ENCODE measurements at places on chromosomes 1 and 21. TPM values are rescaled to one million over a fixed set of nuclear protein-coding genes. Genes with fewer than 3 reads are reported as not detected.

Gene LRRC8B
- total RNA-seq: 5.0 TPM

Gene PTGS2
- total RNA-seq: 8.7 TPM

GRCh38 chr1:1881727-1882126 lies 9.2 kb downstream of the GNB1 start:
- DNase-seq: no peak

GRCh38 chr1:8598783-8599182 lies 218.7 kb downstream of the RERE start:
- DNase-seq: no peak

DNA sequence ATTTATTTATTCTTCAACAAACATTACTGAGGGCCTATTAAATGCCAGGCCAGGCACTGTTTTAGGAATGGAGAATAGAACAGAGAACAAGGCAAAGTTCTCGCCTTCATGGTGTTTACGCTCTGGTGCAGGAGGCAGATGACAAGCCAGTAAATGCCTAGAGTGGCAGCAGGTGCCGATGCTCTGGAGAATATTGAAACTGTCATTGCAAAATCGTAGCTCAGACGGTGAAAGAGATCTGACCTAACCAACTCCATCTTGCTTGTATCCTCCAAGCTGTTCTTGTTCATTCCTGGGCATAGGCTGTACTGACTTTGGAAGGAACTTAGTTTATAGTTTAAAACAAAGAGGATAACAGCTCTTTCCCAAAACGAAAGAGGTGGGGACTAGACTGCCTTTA lies 13.5 kb upstream of the ENO1 start:
- DNase-seq: no peak

DNA sequence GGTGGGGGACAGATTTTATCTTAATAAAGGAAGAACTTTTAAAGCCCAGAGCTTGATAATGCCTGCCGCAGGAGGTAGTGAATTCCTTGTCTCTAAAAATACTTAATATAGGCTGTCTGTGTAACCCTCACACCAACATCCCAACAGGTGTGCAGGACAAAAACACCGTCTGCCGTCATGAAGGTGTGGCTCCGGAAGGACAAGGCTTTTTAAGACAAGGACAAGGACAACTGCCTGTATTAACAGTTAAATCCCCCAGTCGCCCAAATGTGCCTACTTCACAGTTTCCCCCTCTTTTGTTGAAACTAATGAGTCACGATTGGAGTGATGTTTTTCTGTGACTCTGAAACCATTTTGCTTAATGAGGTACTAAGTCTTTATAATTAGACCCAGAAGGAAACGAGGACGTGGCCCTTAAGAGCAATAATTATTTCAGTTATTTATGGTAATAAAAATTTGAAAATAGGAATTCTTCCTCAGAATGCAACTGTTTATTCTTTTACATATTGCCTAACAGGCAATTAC lies 27.3 kb upstream of the SPATA6 start:
- DNase-seq: no peak

DNA sequence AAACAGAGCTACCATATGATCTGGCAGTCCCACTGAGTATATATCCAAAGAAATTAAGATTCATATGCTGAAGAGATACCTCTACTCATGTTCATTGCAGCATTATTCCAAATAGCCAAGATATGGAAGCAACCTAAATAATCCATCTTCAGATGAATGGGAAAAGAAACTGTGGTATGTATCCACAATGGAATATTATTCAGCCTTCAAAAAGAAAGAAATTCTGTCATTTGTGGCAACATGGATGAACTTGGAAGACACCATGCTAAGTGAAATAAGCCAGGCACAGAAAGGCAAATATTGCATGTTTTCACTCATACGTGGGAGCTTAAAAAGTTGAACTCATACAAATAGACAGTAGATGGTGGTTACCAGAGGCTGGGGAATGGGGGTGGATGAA lies 47.8 kb downstream of the UBE4B start:
- no peak for DNase-seq
